ENCODE measurements at places on chromosomes 7 and 10.

- DNase-seq, result no peak
These were observed 285.4 kb upstream of the MKI67 start for GRCh38 chr10:128411643-128412042.

GRCh38 chr10:3409928-3410327 is 237.3 kb upstream of the PITRM1 start:
- DNase-seq, result no peak

DNA sequence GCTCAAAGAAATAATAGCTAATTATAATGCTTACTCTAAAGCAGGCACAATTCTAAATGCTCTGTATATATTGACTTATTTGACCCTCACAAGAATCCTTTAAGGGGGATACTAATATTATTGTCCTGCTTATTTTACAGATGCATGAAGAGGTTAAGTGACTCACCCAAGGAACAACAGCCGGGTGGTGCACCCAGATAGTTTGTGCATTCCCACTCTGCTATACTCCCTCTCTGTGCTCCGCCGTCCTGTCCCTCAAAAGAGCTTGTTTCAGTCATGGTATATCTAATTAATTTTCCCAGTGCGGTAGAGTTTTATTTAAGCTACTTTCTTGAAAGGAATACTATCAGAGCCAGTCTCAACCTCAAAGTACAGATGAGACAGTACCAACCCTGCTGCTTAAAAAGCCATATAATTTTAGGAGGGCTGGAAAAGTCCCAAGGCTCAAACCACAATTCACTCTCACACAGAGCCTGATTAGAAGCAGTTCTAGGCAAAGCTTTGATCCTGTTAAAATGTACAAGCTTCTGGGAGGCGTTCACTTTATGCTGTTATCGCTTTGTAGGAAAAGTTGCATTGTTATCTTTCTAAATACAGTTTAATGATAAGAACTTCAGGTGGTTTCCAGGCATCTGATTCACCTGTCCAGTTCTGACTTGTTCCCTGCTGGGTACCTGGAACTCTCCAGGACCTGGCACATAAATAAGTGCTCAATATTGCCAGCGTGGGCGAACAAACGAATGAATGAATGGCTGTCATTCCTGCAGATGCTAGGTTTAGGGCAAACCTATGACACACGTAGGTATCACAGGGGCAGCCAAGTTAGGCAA is 261.5 kb upstream of the KLF14 start:
- DNase-seq, result no peak

GRCh38 chr7:19116121-19117090 is 1.0 kb downstream of the TWIST1 start:
- peak; percentile 43 for DNase-seq

DNA sequence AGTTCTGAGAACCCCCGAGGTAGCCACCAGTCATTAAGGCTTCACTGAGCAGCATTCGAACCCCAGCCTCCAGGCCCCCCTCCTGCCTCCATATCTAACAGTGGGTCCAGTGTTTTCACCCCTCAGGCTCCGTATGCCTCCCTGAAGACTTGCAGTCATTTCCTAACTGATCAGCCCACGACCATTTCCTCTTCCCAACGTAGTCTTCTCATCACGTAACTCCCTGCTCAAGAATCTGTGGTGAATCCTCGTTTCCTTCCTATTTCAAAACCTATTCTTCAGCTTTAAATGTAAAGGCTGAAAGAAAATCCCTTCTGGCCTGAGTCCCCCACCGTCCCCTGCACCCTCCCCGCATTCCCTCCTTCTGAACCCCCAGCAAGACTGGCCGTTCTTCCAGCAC is 21.1 kb downstream of the FRMD4A start:
- no peak for DNase-seq

DNA sequence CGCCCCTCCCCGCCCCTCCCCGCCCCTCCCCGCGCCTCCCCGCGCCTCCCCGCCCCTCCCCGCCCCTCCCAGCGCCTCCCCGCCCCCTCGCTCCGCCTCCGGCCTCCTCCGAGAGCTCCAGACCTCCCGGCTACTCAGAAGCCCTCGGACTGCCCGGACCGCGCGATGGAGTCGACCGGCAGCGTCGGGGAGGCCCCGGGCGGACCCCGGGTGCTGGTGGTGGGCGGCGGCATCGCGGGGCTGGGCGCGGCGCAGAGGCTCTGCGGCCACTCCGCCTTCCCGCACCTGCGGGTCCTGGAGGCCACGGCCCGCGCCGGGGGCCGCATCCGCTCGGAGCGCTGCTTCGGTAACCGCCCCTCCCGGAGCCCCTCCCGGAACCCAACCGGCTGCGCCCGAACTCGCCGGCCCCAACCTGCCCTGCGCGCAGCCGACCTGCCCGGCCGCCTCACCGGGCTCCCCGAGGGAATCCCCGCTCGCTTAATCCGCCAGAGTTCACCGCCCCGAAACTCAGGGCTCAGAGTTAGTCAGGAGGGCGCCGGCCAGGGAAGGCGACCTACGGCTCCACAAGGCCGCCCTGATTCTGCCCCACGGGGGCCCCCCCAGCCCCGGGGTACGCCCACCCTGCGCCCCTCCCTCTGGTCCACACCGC is at the start of gene PAOX:
Gene PAOX (plus strand): TSS at position 111 of the 649 bp plus-strand sequence. CDS start 55 bp downstream, at position 166.
- DNase-seq, result peak; percentile 62

- DNase-seq, result peak; percentile 63
These were observed 121.5 kb downstream of the POLR1F start for GRCh38 chr7:19587291-19587690.

- DNase-seq, result peak; percentile 55
These were observed 45.7 kb downstream of the LYZL2 start for GRCh38 chr10:30583778-30584415.

DNA sequence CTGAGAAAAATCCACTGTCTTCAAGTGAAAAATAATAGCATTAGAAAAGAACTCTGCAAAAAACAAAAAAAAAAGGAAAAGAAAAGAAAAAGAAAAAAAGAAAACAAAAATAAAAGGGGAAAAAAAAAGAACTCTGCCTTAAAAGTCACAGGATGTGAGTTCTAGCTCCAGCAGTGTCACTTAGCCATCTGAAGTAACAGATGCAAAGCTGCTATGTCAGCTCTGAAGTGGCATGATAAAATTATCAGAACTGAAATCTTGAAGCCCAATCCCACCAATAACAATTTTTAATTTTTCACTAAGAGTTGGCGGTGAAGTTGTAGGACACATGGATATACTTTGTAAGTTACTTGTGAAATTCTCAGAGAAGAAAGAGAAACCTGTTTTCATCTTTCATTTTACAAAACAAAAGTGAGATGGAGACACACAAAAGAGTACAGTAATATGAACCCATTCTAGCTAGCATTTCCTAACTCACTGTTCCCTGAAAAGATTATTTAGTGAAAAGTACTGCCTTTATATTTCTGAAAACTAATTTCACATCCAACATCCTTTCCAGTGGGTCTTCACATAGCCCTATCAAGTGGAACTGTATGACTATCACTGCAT is 103.5 kb downstream of the ELAPOR2 start:
- DNase-seq, result peak; percentile 5

DNA sequence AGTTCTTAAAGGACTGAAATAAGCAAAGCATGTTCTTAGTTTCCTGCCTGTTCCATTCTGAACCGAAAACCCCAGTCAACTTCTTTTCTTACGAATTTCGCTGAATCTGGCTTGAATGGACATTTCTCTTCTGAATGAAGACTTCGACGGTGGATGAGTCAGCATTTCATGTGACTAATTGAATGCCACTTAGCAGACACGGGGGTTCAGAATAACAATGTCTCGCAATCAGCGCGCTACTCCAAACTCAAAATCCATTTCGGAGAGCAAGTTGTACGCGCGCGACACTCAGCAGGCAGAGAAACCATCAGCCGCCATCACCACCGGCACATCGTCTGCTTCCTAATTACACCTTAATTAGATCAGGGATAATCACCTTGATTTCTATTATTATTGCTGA is 239.0 kb upstream of the KLF6 start:
- DNase-seq, result no peak

GRCh38 chr10:8393531-8393930 is 339.0 kb downstream of the GATA3 start:
- no peak for DNase-seq

DNA sequence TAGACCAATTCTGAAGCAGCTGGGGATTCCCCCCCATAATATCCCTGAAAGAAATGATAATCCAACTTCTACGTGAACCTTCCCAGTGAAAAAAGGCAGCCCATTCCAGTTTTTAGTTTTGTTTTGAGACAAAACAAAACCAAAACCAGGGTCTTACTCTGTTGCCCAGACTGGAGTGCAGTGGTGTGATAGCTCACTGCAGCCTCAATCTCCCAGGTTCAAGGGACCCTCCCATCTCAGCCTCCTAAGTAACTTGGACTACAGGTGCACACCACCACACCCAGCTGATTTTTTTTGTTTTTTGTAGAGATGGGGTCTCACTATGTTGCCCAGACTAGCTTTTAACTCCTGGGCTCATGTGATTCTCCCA is 12.5 kb upstream of the ARPC1A start:
- DNase-seq, result no peak

GRCh38 chr7:19519443-19520021 is 189.3 kb downstream of the POLR1F start:
- peak; percentile 29 for DNase-seq

DNA sequence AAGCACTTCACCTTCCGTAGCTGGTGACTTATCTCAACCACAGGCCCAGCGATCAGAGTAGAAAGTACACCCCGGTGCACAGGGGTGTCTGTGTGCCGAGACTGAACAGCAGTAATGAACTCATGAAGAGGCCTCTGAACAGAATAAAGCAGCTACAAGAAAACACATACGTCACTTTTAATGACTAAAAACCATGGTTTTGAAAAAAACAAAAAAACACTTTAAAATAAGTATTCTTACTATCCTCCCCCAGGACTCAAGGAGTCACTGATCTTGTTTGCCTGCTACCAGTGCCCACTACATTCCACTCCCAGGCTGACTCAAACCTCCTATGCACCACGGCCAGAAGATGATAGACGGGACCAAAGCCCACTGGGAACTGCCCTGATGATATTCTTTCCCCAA is 53.8 kb downstream of the NCAPG2 start:
- no peak for DNase-seq

GRCh38 chr7:623464-623863 is 103.0 kb upstream of the DNAAF5 start:
- no peak for DNase-seq

DNA sequence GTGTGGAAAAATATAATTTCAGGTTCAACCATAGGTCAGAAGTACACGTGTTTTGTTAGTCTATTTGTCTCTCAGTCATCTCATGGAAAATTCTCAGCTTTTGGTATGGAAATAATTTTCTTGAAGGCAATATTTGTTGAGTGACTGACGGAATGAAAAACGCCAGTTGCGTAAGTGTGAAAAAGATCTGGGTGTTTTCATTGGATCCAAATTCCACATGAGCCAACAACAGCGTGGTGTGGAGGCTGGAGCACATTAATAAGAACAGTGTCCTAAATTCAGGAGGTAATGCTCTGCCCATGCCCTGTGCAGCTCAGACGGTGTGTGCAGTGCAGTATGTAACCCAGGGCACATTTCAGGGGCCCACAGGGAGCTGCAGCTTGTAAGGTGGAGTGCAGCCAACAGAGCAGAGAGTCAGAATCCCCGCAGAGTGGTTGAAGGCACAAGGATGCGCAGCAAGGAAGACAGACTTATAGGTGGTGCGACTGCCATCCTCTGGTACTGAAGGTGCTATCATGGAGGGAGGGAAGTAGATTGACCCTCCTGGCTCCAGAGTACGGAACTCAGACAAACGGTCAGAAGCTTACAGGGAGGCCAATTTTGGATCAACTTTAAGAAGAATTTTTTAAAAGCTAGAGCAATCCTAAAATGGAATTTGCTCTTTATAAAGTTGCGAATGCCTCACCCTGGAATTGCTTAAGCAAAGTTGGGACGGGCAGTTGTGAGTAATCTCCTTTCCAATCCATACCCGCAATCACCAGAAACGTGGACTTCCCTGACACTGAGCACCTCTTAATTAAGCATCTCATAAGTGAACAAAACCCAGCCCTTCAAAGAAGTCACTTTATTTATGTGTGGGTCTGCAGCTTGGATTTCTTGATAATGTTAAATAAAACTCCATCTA is 38.0 kb downstream of the EGFR start:
- DNase-seq, result no peak

DNA sequence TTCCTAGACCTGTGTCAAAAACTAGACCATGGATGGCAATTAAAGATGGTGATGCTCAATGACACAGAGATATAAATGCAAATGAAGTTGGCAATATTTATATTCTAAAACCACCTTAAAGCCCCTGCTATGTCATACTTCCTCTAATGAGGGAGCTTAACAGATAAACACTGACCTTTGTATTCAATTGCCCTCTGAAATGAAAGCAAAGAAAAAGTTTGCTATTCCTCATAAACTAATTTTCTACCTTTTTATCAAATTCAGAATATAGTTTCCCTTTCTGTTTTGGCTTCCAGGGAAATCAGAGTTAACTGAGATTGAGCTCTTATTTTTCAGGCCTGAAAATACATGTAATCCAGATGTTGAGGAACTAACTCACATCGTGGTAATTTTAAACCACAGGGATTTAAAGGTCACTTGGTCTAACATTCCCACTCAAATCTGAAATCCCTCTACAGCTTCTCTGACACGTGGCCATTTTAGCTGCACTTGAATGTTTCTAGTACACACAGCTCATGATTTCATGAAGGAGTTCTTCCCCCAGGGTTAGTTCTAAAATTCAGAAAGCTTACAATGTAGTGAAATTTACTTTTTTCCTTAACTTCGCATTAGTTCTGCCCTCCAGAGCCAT is 37.9 kb upstream of the ABCB5 start:
- peak; percentile 19 for DNase-seq

DNA sequence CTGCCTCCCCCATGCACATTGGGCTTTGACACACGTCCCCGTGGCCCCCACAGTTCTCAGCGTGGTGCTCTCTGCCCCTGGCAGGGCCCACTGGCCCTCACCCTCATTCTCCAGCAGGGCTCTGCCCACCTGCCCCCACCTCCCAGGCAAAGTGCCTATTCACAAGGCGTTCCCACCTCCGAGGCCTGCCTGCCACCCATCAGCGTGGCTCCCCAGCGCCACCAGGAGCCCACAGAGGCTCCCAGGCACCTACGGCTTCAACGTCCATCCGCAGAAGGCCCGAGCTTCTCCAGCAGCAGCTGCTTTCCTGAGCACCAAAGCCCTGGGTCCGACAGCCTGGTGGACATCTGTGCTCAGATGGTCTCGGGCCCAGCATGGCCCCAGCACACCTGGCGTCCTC is 211.8 kb upstream of the PPP2R2D start:
- no peak for DNase-seq

- DNase-seq, result no peak
These were observed 274.4 kb upstream of the SEMA3A start for GRCh38 chr7:84469034-84469433.

DNA sequence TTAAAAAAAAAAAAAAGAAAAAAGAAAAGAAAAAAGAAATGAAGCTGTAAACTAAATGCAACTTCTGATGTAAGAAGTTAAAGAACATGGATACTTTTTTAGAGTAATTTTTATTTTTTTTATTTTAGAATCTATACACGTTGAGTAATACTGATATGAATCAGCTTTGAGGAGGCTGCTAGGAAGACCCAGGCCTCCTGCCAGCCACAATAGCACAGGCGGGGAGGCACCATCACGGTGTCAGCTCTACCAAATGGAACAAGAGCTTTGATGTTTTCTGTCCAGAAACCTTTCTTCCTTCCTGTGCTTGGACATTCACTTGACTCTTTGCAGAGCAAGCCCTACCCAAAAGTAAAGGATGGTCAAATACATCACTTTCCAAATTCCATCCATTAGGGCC is 45.3 kb upstream of the EGR2 start:
- no peak for DNase-seq

- no peak for DNase-seq
These were observed 20.4 kb downstream of the INTS1 start for GRCh38 chr7:1483536-1484505.
